ENCODE measurements at places on chromosomes 3 and 15.

DNA sequence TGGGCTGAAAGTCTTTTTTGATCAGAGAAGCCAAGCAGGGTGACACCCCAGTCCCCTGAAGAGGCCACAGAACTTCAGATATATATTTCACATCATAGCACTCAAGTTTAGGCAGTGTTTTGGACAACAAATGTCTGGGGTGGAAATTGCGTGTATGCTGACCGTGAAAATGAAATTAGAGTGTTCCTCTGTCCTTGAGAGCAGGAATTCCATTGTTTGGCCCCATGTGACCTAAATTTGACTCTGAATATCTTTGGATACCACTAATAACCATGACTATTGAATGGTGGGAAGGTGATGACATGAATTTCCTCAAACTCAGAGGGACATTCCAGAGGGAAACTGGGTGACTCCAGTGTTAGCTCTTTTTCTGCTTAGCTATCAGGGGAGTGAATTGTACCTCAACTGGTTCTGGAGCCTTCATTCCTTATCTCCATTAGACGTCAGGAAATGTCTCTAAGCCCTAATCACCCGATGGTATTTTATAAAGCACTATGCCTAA lies 263.5 kb upstream of the RASGRP1 start:
- DNase-seq: no peak

- DNase-seq: no peak
Observed at GRCh38 chr3:185763347-185764005, 61.4 kb downstream of the IGF2BP2 start.

- no peak for DNase-seq
Observed at GRCh38 chr3:181040030-181040429, 50.5 kb upstream of the DNAJC19 start.

DNA sequence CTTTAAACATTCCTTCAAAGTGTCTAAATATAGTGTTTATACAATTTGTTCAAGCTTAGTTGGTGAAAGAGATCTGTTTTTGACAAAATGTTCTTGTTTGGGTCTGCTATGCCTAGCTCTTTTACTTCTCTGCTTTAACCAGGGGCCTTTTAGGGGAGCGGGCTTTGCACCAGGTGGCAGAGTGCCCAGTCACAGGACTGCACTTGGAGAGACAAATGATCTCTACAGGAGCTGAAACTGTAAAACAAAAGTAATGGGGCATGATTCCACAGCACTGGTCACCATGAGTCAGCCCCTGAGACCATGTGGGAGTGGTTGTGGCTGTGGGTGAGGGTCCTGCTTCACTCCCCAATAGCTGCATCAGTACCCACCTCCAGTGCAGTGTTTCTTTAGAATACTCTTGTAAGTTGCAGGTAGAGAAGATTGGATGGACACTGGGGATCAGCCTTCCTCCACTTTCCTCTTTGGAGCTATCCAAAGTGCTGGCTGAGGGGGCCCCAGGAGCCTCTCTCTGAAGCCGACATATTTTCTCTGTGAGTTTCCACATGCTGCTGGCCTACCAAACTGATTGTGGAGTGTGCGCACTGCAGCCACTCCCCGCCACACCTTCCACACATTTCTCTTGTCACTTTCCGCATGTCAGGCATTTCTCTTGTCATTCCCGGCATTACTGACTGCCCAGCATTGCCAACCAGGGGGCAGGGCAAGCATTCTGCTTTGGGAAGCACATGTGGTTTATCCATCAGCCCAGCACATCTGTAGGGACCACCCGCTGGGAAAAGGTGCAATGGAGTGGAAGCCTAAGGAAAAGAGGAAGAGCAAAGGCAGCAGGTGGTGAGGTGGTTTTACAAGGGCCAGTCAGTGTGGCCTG lies 110.0 kb downstream of the EPHB1 start:
- no peak for DNase-seq

- DNase-seq: no peak
Observed at GRCh38 chr3:157805538-157805937, 300.7 kb downstream of the SHOX2 start.

GRCh38 chr15:82852941-82853561 lies 43.6 kb downstream of the WHAMM start:
- DNase-seq: no peak

DNA sequence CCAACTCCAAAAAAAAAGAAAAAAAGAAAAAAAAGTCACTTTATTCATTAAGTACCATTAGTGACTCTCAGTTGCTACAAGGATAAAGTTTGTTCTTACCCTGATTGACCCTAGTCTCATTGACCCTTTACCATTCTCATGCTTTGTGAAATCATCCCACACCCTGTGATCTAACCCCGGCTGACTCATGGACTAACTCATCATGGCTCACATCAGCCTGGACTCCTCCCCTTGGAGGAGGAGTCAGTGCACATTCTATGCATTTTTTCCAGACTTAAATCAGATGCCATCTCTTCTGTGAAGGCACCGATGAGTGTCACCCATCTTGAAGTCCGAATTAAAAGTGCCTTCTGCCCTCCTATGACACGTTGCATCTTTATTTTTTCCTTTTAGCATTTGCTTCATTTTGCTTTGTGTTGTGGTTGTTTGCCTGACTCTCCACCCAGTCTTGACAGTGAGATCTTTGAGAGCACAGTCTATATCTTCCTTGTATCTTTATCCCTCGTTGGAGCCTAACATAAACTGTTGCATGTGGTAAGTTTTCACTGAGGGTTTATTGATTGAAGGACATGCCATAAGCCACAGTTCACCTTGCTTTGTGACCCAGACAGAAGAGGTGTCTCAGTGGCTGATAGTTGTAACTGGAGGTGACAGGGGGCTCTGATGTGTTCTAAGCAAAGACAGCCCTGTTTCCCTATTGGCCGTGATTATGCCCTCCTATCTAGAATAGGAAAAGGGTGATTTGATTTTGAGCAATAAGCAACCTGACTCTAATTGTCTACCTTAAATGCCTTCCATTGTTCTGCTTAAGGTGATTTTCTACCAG lies 72.1 kb downstream of the IL1RAP start:
- DNase-seq: no peak

DNA sequence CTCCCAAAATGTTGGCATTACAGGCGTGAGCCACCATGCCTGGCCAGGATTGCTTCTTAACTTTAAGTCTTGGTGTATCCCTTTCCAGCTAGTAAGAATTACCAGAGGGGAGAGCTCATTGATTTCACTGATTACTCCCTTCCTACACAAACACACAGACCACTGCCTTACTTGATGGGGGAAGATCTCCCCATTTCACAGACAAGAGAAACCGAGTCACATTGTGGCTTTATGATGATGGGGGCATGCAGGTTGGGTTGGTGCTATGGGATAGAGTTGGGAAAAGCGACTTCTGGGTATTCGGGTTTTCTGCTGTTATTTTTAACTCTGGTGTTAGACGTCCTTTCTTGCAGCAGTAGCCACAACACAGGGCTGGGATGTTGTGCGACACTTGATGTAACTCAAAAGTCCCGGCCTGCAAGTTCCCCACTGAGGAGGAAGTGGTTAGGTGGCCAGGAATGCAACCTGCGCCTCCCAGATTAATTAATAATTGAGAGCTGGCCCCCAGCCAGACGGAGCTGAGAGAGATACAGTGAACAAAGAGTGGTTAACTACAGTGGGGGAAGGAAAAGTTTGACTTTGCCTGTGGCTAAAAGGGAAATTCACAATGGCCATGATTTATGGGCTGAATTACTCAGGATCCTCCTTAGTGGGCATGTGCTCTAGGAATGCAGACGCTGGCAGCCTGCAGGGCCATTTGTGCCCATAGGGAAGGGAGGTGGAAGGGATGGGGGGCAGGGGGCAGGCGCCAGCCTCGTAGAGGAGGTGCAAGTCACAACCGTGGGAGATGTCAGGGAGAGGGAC lies 63.6 kb downstream of the SMAD6 start:
- DNase-seq: no peak

GRCh38 chr3:194321693-194322640 lies 29.2 kb downstream of the CPN2 start:
- no peak for DNase-seq

- DNase-seq: no peak
Observed at GRCh38 chr3:43025423-43025822, 46.3 kb downstream of the GASK1A start.

- DNase-seq: no peak
Observed at GRCh38 chr3:135148398-135149020, 353.4 kb downstream of the EPHB1 start.

GRCh38 chr3:197050511-197050910 lies 20.9 kb upstream of the MELTF start:
- DNase-seq: no peak

DNA sequence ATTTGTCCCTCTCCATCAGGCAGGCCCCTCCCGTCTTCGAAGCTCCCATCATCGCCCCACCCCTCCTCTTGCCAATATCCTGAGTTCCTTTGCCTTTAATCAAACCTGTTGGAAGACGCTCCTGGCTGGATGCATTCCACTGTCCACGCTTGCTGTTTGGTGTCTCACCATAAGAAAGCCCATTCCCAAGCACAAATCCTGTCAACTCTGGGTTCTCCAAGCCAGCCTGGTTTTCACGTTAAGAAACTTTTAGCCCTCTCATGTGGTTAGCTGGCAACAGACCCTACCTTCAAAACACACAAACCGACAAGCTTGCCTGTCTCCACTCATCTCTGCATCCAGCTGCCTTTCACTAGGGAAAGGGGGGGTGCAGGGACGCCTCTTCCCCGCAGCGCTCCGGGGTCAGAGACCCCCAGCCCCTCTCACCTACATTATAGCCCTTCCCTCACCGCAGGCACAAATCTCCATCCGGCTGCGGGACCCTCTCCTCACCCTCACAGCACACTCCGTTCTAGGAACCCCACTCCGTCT lies 1.1 kb downstream of the GORASP1 start:
- no peak for DNase-seq

DNA sequence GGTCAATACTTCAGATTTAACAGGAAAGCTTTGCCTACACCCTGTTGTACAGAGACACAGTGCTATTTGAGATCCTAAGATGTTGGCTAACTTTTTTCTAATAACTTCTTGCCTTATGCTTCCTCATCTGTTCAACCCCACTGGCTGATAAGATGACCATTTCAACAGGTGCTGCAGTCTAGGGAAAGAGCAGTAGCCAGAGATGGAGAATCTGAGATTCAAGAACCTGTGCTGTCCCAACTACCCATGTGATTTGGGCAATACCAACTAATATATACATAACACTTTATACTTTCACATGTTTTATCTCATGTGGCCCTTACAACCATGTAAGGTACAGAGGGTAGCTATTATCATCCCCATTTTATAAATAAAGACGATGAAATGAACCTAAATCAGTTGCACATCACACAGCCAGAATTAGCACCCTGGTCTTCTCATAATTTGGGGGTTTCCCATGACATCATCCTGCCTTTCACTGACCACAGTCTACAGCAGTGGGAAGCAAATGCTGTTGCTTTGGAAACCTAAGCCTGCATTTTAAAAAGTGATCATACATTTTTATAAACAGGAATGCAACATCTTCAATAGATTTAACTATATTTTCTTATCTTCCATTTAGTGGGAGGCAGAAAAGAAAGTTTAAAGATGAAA lies 9.7 kb downstream of the TTC23 start:
- no peak for DNase-seq

DNA sequence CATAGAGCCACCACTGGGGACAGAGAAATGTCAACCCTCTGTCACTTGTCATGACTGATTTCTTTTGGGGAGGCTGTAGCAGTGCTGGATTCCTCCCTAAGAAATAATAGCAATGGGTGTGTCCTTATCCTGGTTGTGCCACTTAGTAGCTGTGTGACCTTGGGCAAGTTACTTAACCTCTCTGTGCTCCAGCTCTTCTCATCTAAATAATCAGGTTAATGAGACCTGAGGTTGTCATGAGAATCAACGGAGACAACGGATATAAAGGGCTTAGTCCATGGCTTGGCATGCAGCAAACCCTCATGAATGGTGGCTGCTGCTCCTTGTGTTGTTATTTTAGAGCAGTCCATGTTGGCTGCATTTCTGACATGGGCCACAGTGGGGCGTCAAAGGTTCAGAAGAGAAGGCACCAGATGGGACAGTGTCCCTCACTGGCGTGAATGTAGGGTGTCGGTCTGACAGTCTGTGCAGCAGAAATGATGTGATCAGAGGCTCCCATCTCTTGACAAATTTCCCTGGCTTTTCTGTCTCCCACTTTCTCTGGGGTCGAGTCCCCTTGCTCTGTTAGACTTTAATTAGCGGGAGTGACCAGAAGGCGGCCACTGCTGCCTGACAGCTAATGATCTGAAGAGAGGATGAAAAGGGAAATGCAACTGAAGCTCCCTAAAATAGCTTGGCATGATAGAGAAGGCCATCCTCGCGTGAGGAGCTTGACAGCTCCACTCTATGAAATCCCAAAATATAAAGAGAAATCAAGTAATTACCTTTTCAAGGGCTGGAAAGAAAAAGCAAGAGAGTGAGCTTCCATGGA lies 209.4 kb downstream of the CADPS start:
- DNase-seq: no peak

GRCh38 chr3:47228088-47228487 lies 54.5 kb downstream of the KIF9 start:
- no peak for DNase-seq

GRCh38 chr15:77915261-77915960 lies 162.1 kb downstream of the TBC1D2B start:
- DNase-seq: no peak

GRCh38 chr3:38119248-38119544 lies 17.7 kb downstream of the ACAA1 start:
- no peak for DNase-seq

GRCh38 chr15:101201411-101202174 lies 50.3 kb downstream of the CHSY1 start:
- DNase-seq: no peak

DNA sequence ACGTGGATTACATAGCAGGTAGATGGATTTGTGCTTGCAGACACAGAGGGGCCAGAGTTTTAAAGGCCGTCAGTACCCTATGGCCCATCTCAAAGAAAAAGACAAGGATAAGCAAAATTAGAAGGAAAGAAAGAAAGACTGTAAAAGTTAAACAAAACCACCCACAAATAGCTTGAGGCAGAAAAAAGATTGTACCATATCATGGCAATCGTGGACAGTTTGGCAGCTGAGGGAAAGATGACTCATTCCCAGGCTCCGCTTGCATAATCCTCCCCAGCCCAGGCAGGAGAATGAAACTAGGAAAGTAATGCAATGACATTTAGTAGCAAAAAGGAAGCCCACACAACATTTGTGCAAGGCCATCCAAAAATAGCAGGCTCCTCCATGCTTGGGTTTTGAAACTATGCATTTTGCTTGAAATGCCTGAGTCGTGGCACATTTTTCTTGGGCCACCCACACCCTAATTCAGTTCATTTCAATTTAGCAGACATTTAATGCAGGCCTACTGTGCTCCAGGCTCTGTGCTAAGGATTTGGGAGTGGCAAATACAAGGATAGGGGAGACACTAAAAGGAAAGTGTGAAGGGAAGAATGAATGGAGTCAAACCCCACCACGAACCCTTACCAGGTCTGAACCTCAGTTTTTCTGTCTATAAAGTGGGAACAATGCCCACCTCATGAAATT lies 40.9 kb upstream of the SMAD3 start:
- DNase-seq: no peak

- DNase-seq: no peak
Observed at GRCh38 chr3:162441716-162442115, 945.1 kb downstream of the OTOL1 start.

DNA sequence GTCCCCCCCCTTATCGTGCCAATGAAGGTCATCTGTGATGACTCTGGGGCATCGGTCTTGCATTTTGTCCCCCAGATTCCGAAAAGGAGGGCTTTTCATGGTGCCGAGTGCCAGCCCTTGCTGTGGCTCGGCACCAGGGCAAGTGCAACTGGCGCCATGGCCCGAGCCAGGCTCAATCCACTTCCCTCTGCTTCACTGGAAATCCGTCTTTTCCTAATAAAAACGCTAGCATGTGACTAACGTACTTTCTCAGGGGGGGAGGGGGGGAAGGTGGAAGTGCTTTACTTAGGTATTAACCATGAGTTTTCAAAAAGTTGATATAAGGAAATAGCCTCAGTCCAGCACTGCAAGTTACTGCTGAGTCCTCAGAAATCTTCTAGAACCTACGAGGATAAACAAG lies 20.5 kb downstream of the TRPM1 start:
- DNase-seq: no peak
